ENCODE measurements at places on chromosomes 4 and X. TPM values are rescaled to one million over a fixed set of nuclear protein-coding genes. Genes with fewer than 3 reads are reported as not detected.

TMEM271 gene
- total RNA-seq: not detected

RPL34 gene
- 994 TPM for total RNA-seq

SPANXB1 gene
- not detected for total RNA-seq

BTK gene
- 0.41 TPM for total RNA-seq

NUP62CL gene
- total RNA-seq: 2.0 TPM

TMPRSS11B gene
- not detected for total RNA-seq

SASH3 gene
- 231 TPM for total RNA-seq

SPATA18 gene
- total RNA-seq: 0.53 TPM

All from activated CD8-positive, alpha-beta memory T cell treated with anti-CD3 and anti-CD28 coated beads, Interleukin-2, amount 10 ng/mL, durations not matched to agents 7 days and 5 days (primary cell).